Osteocyte (in vitro differentiated cells): ENCODE measurements at places on chromosomes 16 and 17.

DNA sequence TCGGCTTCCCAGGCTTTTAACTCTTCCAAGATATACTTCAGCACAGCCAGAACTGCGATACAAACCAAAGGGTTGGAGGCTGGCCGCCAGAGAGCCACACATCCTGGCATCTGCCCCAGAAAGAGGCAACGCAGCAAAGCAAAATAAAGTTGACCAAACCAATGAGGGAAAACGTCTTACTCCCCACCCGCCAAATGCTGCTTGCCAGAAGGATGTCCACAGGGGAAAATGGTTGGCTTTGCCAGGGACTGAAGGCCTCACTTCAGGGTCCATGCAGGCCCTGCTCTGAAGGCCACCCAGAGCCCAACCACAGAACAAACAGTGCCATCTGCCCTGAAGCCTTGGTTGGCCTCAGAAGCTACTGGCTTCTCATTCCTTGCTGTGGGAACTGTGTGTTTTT is 15.0 kb downstream of the CACNG1 start:
- DNase-seq = no peak

- no peak for DNase-seq
These were observed 94.8 kb upstream of the PLCG2 start for GRCh38 chr16:81684242-81684837.

- DNase-seq = no peak
These were observed 609.4 kb upstream of the CDH5 start for GRCh38 chr16:65757064-65757463.

DNA sequence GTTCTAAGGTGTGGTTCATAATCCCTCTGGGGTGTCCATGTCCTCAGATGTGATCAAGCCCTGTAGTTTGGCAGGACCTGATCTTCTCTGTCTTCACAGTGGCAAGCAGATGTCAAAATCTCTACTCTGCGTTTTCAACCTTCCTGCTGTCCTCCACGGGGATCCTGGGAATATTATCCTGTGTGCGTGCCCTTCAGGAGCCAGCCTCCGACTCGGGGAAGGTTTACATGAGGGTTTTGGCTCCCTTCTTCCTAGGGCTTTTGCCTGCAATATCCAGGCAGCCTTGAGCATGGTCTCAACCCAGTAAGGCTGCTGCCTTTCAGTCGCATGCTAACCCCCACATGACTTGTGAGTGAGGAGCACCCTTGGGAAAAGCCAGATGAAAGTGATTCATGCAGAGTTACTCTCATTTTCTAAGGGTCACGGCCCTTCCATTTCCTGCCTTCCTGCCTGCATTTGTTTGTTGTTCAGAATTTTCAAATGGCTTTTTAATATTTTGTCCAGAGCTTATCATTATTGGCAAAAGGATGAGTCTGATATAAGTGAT is 202.2 kb upstream of the CHMP6 start:
- no peak for DNase-seq

- DNase-seq = peak; percentile 70
These were observed 86.4 kb downstream of the CBLN1 start for GRCh38 chr16:49195237-49195548.

- no peak for DNase-seq
These were observed 518.2 kb upstream of the GOT2 start for GRCh38 chr16:59252317-59252716.

GRCh38 chr17:37358098-37358829 is 17.5 kb upstream of the C17orf78 start:
- DNase-seq = peak; percentile 83

DNA sequence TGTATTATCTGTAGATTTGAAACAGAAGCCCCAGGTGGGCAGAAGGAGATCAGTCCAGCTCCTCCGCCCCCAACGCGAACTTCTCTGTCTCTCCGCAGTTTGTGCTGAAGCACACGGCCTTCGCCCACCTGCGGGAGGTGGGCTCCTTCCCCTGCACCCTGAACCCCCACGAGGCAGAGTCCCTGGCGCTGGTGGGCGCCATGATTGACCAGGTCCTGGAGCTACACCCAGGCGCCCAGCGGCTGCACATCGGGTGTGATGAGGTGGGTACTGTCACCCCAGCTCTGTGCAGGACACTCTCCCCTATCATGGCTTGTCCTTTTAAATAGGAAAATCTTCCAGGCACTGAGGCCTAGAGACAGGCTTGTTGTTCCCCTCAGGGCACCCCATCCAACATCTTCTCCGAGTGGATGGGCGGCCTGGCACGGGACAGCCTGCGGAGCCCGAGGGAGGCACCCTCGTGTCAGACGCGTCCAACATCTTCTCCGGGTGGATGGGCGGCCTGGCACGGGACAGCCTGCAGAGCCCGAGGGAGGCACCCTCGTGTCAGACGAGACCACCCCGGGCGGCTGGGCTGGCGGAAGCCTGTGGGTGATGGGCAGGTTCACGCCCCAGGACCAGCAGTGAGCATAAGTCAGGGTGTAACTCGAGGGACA is 15.3 kb upstream of the OGFOD3 start:
- DNase-seq = no peak

- peak; percentile 13 for DNase-seq
These were observed 5.3 kb downstream of the TMEM97 start for GRCh38 chr17:28324267-28324745.

DNA sequence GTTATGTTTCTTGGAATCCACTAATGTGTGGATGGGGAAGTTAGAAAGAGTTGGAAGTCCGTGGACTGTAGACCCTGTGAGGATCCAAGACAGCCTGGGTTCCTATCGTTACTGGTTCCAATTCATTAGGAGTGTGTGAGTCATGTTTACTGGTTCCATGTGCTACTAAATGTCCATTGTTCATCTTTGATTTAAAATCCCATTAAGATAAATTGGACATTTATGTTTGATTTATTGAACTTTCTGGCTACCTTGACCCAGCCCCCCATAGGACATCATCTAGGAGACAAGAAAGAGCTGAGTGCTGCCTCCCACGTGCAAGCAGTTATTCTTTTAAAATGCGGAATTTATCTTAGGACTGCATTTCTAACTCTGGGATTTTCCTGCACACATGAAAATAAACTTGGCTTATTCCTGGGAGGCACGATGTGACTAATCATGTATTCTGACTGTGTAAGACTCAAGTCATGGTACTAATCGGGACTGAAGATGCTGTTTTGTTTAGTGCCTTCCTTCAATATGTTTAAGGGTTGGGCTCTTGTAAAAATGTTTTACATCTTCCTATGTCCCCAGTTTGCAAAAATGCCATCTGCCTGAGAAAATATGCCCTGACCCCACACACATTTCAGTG is 53.4 kb downstream of the RGS9 start:
- DNase-seq = no peak

DNA sequence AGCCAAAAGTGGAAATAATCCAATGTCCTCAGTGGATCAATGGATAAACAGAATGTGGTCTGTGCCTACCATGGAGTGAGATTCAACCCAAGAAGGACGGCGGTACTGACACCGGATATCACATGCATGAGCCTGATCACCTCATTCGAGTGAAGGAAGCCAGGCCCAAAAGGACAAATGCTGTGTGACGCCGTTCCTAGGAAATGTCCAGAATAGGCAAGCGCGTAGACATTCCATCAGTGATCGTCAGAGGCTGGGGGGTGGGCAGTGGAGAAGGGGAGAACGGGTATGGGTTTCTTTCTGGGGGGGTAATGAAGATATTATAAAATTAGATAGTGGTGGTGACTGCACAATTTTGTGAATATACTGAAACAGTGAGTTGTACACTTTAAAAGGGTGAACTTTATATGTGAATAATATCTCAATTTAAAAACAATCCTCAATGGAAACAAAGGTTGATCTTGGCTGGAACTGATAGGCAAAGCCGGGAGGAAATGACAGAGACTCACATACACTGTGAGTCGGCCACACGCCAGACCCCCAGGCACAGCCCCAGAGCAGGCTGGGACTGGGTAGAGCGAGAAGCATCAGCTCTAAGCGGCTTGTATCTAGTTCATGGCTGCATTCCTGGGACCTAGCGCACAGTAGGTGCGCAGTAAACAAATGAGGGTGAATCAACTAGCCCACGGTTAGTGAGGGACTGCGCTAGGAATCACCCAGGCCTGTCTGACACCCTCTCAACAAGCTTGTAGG is 3.5 kb downstream of the DBNDD1 start:
- no peak for DNase-seq

DNA sequence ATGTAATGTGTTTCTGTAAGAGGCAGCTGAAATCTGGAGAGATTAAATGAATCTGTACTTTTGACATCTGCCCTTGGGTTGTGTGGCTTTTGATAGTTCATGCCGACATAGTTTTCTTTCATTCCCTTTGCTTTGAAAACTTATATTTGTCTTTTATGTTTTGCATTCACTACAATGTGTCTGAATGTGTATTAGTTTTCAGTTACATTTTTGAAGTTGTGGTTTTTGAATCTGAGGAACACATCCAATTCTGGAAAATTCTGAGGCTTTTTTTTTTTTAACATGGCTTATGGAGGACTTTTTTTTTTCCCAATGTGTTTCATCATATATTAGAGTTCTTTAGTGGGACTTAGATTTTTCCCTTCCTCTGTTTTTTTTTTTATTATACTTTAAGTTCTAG is 683.7 kb upstream of the SOX9 start:
- DNase-seq = no peak

DNA sequence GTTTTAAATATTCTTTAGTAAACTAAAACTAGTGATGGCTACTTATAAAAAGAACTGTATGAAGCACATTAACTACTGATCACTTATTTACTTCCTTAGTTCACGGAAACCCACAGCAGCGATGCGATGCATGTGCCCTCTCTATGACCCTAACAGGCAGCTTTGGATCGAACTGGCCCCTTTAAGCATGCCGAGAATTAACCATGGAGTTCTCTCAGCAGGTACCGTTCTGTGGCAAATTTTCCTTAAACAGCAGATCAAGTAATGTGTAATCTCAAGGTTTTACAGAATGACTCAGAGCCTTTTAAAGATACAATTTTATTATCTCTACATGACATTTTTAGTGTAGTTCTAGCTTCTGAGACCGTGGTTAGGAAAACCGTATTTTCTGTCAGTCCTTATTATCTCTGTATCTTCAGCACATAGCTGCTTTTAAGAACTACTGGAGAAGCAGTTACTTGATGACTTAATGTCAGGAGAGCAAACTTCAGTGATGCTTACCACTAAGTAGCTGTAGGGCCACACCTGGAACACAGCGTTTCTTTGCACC is 43.0 kb downstream of the GAN start:
- DNase-seq = no peak
